Activated naive CD4-positive, alpha-beta T cell (primary cell): ENCODE measurements at places on chromosomes 1 and 21.

- DNase-seq, result no peak
These were observed 2.7 kb upstream of the FMO1 start for GRCh38 chr1:171245458-171246064.

GRCh38 chr1:20402585-20403422 is 83.2 kb downstream of the CAMK2N1 start:
- DNase-seq, result no peak

DNA sequence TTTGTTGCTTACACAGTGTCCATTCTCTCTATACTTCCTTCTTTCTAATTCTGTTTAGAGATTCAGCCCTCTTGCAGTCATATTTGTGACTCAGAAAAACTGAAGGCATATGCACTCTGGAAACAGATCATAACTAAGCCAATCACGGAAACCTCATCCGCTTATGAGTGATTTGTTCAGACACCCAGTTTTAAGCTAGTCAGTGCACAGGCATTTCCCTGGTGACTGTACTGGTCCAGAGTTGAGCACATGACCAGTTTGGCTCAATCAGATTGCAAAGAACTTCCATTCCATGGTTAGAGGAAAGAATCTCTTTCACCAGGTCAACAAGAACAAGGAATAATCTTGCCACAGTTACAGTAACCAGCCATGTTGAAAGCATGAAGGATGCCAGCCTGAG is 69.2 kb upstream of the SGIP1 start:
- no peak for DNase-seq

- no peak for DNase-seq
These were observed 106.9 kb downstream of the ZNF281 start for GRCh38 chr1:200302921-200303290.

- no peak for DNase-seq
These were observed 204.3 kb downstream of the FGGY start for GRCh38 chr1:59500950-59501742.

GRCh38 chr1:236914375-236914774 is 89.9 kb downstream of the MT1HL1 start:
- DNase-seq, result no peak
